Colonic mucosa (tissue), 4 donors: ENCODE measurements at places on chromosomes 2 and 18. TPM values are rescaled to one million over a fixed set of nuclear protein-coding genes. Genes with fewer than 3 reads are reported as not detected.
A peak's percentile ranks its signal among the peaks of the same experiment; 100 is the strongest.

DNA sequence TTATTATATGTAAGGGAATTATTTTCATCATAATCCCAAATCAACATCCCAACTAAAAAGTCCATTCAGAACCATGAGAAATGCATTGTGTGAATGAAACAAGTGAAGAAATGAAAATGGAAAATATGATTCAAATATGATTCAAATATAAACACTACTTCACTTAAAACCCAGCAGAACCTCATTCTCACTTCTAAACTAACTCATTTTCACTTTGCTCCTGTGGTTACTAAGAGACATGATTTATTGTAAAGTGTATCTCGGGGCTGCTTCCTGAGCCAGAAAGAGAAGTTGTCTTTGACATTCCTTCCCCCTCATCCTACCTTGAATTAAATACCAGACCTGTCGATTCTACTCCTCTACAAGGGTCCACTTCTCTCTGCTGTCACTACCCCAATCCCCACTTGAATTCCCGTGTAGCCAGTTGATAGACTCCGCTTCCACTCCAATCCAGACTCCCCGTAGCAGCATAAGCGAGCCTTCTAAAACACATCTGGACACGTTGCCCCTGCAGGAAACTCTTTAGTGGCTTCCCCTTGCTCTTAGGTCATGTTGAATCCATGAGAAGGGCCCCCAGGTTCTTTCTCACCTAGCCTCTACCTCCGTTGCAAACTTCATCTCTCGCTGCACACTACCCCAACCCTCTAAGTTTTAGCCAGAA, 697.0 kb upstream of the ID2 start:
- no peaks in the 10 kb centered on the region for H3K4me1 ChIP-seq
- no peaks in the 10 kb centered on the region for H3K27me3 ChIP-seq
- no peak for DNase-seq
- H3K36me3 ChIP-seq: no peaks in the 10 kb centered on the region

GRCh38 chr2:129004485-129004884, 685.8 kb upstream of the HS6ST1 start:
- no peaks in the 10 kb centered on the region for H3K36me3 ChIP-seq
- no peaks in the 10 kb centered on the region for H3K27me3 ChIP-seq
- DNase-seq: peak; percentile 42
- H3K27ac ChIP-seq: no peak overlapping the region
- H3K4me1 ChIP-seq: no peaks in the 10 kb centered on the region

SCN7A gene
- 6.7 TPM for total RNA-seq

DNA sequence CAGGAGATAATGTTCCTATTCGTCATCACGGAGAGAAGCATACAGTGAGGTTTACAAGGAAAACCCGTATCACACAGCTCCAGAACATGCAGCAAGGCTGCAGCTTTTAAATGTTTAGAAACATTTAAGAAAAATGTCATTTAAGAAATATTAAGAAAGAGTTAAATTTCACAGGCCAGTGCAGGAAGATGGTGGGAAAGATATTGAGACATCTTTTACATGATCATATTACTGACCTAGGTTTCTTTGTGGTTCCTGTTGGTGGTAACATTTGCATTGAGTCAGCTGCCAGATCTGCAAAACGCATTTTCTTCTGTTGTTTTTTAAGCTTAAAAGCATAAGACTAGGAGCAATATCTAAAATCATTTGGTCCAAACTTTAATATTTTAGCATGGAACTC, 44.9 kb downstream of the CPO start:
- no peak overlapping the region for H3K27ac ChIP-seq
- no peaks in the 10 kb centered on the region for H3K4me1 ChIP-seq
- H3K36me3 ChIP-seq: no peaks in the 10 kb centered on the region
- DNase-seq: no peak
- no peak overlapping the region for H3K4me3 ChIP-seq
- H3K27me3 ChIP-seq: no peaks in the 10 kb centered on the region

GAL3ST2 gene
- 34.2 TPM for total RNA-seq

TTR gene
- 2.8 TPM for total RNA-seq

PLB1 gene
- 1.3 TPM for total RNA-seq

DNA sequence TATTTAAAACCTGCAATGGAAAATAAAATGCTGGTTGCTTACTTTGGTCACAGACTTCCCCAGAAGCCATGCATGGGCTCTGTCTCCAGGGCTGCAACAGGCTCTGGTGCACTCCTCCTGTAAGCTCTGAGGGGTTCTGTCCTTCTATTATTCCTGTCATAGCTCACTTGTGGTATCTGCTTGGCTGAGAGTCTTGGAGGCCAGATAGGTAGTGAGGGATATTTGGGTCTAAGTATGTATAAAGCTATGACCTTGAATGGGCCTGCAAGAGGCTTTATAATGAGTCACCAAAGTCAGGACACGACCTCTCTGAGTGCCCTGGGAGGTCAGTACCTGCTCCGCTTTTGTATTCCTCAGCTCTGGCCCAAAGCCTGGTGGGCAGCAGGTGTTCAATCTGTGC, 141.6 kb upstream of the CAPN13 start:
- no peak for DNase-seq
- H3K36me3 ChIP-seq: no peaks in the 10 kb centered on the region
- no peaks in the 10 kb centered on the region for H3K27me3 ChIP-seq
- no peak overlapping the region for H3K4me3 ChIP-seq

DNA sequence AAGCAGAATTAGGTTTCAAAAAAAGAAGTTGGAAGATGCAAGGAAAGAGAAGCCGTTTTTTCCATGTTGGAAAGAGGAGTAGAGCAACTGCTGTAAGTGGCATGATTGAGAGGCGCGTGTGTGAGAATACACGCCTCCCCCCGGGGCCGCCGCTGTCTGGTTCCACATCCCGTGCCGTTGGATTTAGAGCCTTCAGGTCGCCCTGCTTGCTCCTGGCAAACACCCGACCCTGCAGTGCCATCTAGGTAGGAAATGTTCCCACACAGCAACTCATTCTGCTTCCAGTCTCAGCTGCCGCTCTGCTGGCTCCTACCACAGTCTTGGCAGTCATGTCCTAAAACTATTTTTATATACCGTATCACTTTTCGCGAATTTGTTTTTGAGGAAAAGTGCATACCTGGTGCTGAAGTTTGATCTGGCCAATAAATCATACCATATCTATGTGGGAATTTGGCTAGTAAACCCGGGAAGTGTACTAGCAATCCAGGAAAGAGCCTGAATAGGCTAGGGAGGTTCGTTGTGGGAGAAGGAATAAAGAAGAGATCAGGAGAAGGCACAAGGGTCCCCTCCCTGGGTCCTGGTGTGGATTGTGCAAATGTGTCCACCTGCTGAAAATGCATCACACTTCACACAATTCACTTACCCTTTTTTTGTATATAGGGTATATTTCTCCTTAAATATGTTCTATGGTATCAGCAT, 372.7 kb downstream of the FBXO15 start:
- no peaks in the 10 kb centered on the region for H3K27me3 ChIP-seq
- no peak overlapping the region for H3K4me3 ChIP-seq
- H3K27ac ChIP-seq: no peak overlapping the region

- no peaks in the 10 kb centered on the region for H3K27me3 ChIP-seq
- no peak overlapping the region for H3K4me3 ChIP-seq
- H3K27ac ChIP-seq: no peak overlapping the region
- no peak for DNase-seq
Observed at GRCh38 chr2:85174943-85175342, 41.8 kb downstream of the TCF7L1 start.

DNA sequence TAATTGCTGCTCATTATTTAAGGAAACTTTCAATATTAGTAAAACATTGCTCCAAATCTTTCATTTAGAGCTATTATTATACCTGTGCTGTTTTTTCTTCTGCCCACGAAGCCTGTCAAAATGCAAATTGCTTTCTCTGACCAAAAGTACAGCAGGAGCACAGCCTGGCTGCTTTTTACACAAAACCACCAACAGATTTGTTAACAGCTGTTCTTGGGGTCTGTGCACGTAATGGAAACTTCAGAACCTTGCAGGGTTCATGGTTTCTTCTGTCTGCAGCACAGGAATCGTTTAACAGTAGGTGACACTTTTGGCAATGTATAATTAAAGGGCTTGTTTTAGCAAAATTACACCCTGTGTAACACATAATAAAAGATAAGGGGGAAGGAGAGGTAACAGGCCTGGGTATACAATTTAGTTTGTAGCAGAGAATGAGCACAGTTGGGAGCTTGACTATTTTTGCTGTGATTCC, 447.3 kb downstream of the KCNJ3 start:
- H3K4me3 ChIP-seq: no peak overlapping the region
- H3K36me3 ChIP-seq: no peaks in the 10 kb centered on the region
- no peaks in the 10 kb centered on the region for H3K27me3 ChIP-seq
- H3K4me1 ChIP-seq: no peaks in the 10 kb centered on the region

- DNase-seq: peak; percentile 79
- H3K27me3 ChIP-seq: no peaks in the 10 kb centered on the region
- no peak overlapping the region for H3K27ac ChIP-seq
- no peak overlapping the region for H3K4me3 ChIP-seq
Observed at GRCh38 chr2:11248-11941, 34.9 kb downstream of the FAM110C start.

EFR3B gene
- 1.7 TPM for total RNA-seq

CCDC102B gene
- 3.3 TPM for total RNA-seq

- H3K27me3 ChIP-seq: no peaks in the 10 kb centered on the region
- DNase-seq: no peak
- H3K4me1 ChIP-seq: no peaks in the 10 kb centered on the region
- H3K4me3 ChIP-seq: no peak overlapping the region
- no peak overlapping the region for H3K27ac ChIP-seq
Observed at GRCh38 chr2:13546131-13546530, 829.4 kb downstream of the TRIB2 start.

GRCh38 chr2:241724975-241725870, 9.2 kb upstream of the D2HGDH start:
- no peak overlapping the region for H3K4me3 ChIP-seq
- no peak for DNase-seq
- H3K27ac ChIP-seq: no peak overlapping the region
- no peaks in the 10 kb centered on the region for H3K27me3 ChIP-seq

VWC2L gene
- not detected for total RNA-seq

- H3K27ac ChIP-seq: no peak overlapping the region
- DNase-seq: no peak
- H3K4me3 ChIP-seq: no peak overlapping the region
Observed at GRCh38 chr2:152015552-152015951, 83.3 kb downstream of the CACNB4 start.

- no peaks in the 10 kb centered on the region for H3K4me1 ChIP-seq
- no peaks in the 10 kb centered on the region for H3K27me3 ChIP-seq
- H3K27ac ChIP-seq: no peak overlapping the region
Observed at GRCh38 chr2:80815259-80815658, 510.7 kb upstream of the LRRTM1 start.

RASGRP3 gene
- total RNA-seq: 3.6 TPM

SKOR2 gene
- total RNA-seq: not detected

GRCh38 chr18:71625556-71626090, 918.5 kb downstream of the CBLN2 start:
- no peak overlapping the region for H3K27ac ChIP-seq
- no peaks in the 10 kb centered on the region for H3K36me3 ChIP-seq
- H3K4me3 ChIP-seq: no peak overlapping the region
- no peaks in the 10 kb centered on the region for H3K4me1 ChIP-seq
- no peaks in the 10 kb centered on the region for H3K27me3 ChIP-seq
- no peak for DNase-seq

DNA sequence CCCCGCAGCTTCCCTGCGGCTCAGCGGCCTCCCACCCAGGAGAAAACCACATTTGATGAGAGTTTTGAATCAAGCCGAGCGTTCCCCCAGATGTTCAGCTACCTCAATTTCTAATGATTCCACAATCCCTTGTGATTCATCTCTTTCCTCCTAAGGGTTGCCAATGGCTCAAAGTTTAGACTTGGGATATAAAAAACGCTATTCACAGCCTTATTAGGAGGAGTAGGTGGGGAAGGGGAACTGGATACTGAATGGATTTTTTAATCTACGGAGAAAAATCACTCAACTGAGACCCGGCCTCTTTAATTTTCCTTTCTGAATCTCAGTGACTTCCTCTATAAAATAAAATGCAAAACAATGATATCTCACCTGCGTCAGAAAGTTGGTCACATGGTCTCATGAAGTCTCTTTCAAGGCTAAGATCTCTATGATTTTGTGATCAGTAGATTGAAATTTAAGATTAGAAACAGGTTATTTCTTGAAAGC, 192.6 kb upstream of the TCF4 start:
- H3K36me3 ChIP-seq: no peaks in the 10 kb centered on the region
- no peaks in the 10 kb centered on the region for H3K4me1 ChIP-seq
- H3K27me3 ChIP-seq: no peaks in the 10 kb centered on the region
- H3K27ac ChIP-seq: peak overlapping the region; percentile 15
- peak overlapping the region; percentile 33 for H3K4me3 ChIP-seq

KYNU gene
- total RNA-seq: 2.8 TPM

DNA sequence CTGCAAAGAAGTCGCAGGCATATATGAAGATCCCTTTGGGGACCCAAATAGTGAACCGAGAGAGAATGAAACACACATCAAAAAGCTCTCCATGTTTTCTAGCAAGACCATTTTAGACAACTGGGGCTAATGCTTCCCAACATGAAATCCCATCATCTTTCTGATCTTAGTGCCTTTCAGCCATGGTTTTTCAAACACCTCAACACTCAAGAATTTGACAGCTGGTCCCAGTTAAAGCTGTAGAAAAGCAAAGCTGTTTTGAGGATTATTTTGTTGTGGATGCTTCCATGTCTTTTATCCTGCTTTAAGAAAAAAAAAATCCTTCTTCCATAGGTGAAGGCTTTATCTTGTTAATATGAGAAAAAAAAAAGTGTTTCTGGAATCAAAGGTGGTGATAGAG, 259.1 kb downstream of the STK39 start:
- H3K4me3 ChIP-seq: no peak overlapping the region
- no peaks in the 10 kb centered on the region for H3K27me3 ChIP-seq
- no peaks in the 10 kb centered on the region for H3K36me3 ChIP-seq
- no peak for DNase-seq
- no peaks in the 10 kb centered on the region for H3K4me1 ChIP-seq

DNA sequence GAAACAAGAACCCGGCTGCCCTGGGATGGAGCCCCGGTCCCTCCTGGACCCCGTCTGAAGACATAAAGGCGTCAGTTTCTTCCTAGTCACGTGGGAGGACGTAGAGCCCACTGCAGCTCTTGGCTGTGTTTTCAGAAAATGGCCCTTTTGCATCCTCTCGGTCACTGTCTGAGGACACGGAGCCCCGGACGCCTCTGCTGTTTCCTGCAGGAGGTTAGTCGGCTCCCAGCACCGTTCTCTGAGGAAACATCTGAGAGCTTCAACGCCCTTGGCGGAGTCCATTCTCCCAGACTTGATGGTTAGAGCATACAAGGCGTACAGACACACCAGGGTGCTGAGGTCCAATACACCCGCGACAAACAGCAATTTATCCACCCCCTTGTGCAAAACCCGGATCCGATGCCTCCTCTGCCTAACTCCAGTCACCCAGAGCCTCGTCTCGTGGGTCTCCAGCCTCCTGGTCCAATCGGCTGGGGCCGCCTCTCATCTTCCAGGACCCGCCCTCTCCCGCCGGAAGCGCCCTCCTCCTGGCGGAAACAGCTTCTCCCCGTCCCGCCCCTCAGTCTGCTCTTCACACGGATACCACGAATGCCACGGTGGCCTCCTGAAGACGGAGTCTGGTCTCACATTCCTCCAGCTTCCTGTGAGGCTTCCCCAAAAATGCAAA, 119.4 kb downstream of the TMEM18 start:
- no peaks in the 10 kb centered on the region for H3K36me3 ChIP-seq
- H3K27me3 ChIP-seq: no peaks in the 10 kb centered on the region
- H3K4me1 ChIP-seq: no peaks in the 10 kb centered on the region
- H3K4me3 ChIP-seq: no peak overlapping the region

ABCG8 gene
- total RNA-seq: 0.12 TPM
